ENCODE measurements at places on chromosomes 3 and 15.

- no peak for DNase-seq
These were observed 337.7 kb downstream of the NEK10 start for GRCh38 chr3:27031476-27031875.

DNA sequence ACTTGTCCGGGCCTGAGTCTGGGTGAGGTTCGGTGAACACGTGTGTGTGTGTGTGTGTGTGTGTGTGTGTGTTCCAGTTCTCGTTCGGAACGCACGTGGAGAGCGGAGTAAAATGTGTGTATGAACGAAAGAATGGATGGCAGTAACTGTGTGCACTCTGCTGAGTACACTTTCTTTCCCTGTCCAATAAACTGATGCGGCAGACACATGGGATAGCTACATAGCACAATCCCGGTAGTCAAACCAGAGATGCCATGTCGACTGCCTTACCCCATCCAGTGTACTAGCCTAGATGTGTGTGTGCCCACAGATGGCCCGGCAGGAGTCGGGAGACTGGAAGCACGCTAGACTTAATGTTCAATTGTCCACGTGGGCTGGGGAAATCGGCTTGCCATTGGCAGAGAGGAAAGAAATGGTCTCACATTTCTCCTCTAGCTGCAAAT, 507 bp upstream of the GOLIM4 start:
- peak; percentile 0 for DNase-seq

DNA sequence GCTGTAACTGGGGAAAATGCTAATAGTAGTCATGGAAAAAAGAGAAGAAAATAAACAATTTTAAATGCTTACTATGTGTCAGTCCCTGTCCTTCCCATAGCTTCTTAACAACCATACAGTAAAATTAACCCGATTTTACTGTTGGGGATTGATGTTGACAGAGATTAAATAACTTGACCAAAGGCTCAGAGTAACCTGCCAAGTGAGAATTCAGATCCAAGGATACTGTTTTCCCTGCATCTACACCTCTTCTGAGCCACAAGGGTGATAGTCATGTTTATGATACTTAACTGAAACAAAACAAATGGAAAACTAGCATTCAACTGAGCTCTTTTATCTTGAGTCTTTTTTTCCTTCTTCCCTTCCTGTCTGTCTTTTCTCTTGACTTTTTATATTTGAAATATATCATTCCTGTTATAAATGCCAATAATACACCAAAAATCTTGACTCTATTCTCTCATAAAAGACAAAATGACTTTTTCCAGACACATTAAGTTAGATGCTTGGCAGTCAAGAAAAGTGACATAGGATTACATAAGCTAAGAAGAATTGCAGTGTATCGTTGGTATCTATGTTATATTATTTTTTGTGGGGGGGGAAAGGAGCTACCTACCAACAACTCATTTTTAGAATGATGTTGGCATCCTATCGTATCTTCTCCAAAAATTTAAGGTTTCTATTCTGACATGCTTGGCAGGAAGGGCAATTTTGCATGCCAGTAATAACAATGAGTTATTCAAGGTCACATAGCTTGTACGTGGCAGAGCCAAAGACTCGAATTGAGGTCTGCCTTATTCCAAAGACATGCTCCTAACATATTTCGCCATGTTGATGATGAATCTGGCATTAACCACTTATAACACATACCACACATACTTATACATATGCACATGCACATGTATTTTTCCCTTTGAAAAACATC, 306.6 kb upstream of the KCNH8 start:
- DNase-seq, result no peak

DNA sequence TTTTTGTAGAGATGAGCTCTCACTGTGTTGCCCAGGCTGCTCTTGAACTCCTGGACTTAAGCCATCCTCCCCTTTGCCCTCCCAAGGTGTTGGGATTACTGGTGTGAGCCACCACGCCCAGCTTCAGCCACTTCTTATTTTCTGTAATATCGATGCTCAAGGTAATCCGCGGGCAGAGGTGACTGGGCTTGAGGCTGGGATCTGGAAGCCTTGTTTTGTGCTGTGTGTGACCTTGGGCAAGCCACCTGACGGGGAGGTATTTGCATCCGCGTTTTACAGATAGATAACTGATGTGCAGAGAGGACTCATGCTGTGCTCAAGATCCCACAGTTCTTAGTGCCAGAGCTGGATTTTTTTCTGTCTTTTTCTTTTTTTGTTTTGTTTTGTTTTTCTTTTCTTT, 27.8 kb upstream of the SEMA4B start:
- DNase-seq, result no peak

- no peak for DNase-seq
These were observed 54.6 kb upstream of the VILL start for GRCh38 chr3:37935756-37936666.

- DNase-seq, result no peak
These were observed 75.9 kb downstream of the TBC1D2B start for GRCh38 chr15:78001656-78002055.

DNA sequence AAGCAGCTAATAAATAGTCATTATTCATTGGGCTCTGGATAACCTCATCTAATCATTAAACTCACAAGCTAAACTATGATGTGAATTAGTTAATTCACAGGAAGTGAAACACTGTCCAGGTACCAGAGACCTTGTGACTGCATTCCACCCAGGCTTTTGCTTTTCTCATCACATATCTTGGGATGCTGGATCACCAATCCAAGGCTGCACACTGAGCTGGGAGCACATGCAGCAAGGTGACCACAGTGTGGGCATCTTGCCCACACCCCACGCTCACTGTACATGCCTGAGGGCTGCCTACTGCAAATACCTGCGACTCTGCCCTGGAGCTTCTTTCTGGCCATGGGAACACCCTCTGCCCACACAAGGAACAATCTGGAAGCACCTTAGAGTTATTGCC, 40.6 kb upstream of the TNFAIP8L3 start:
- no peak for DNase-seq

DNA sequence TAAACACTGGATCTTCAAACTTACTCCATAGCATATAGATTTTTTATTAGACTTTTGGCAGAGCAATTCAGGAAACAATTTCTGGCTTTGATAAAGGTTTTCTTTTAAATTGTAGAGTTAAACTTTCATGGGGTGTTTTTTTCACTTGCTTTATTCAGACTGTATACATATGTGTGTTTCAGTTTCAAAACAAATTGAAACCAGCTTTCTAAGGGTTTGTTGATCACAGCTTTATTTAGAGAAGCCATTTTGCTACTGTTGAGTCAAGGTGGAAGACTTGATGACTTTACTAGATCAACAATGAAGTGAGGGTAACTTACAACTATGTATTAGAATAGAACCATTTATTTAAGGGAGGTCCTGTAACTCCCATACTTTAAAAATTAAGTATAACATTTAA, 6.2 kb downstream of the UBE2E1 start:
- no peak for DNase-seq

- no peak for DNase-seq
These were observed 34.6 kb upstream of the CACNA2D3 start for GRCh38 chr3:54087581-54088410.

GRCh38 chr15:80188251-80188650, 35.5 kb downstream of the FAH start:
- no peak for DNase-seq

- DNase-seq, result no peak
These were observed 9.2 kb downstream of the SNAP23 start for GRCh38 chr15:42504631-42505030.

DNA sequence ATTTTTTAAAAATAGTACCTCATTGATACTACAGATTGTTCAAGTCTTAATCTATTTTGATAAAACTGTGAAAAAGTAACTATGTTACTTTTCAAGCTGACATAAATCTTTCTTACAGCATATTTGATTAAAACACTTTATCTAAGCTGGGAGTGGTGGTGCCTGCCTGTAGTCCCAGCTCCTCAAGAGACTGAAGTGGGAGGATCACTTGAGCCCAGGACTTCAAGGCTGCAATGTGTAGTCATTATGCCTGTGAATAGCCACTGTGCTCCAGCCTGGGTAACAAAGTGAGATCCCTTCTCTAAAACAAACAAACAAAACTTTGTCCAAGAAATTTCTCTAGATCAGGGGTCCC, 59.6 kb upstream of the NEDD4 start:
- no peak for DNase-seq
